ENCODE measurements at places on chromosomes 13 and 19.

- DNase-seq: no peak
Observed at GRCh38 chr13:41622432-41623429, 165.4 kb downstream of the RGCC start.

DNA sequence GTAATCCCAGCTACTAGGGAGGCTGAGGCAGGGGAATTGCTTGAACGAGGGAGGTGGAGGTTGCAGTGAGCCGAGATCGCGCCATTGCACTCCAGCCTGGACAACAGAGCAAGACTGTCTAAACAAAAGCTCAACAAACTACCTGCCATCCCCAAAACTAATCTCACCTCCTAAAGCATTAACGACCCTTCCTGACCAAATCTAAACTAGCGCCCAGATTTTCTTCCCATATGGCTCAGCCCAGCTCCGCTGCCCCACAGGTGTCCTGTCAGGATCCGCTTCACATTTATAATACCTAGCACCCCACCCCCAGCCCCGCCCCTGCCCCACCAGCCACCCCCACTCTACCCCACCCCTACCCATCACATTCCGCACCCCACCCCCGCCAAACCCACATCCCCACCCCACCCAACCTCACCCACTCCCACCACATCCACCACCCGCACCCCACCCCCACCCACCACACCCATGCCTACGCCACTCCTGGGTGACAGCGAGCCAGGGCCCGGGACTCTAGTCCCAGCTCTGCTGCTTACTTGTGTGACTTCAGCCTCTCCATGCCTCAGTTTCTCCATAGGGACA is 599 bp downstream of the C19orf12 start:
- no peak for DNase-seq

DNA sequence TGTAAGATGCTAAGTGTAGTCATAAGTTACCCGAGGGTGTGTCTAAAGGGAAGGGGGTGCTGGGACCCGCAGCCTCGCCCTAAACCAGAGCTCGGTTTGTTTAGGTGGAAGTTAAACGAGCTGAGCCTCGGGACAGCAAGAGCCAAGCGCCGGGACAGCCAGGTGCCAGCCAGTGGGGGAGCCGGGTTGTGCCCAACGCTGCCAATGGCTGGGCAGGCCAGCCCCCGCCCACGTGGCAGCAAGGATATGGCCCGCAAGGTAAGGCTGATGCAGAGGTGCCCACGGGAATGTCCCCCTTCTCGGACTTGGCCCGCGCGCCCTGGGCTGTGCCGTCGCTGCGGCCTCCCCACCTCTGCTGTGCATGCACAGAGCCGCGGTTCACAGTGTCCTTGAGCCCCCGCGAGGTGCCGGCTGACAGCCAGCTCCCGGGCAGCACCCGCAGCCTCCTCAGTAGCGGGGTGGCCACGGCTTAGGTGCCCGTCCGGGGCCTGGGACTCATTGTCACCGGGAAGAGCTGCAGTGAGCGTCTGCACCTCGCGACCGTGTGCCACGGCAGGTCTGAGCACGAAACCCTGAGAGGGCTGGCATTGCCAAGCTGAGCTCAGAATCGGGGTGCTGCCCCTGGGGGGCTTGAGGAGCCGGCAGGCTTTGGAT is 9.3 kb upstream of the RPS15 start:
- no peak for DNase-seq

DNA sequence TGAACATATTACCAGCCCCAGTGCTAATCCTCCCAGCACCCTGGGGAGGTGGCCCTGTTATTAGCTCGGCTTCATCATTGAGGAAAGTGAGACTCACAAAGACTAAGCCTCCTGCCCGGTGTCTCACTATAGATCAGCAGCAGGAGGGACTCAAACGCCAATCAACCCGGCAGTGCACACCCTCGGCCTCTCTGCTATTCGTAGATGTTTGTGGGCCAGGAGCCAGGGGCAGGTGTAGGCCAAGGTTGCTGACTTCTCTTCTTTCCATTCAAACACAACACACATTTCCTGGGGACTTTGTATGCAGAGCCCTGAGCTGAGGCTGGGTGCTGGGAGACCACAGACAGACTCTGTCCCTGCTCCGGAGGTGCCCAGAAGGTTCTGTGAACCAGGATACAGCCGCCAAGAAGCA is 9.4 kb upstream of the SBK3 start:
- no peak for DNase-seq

DNA sequence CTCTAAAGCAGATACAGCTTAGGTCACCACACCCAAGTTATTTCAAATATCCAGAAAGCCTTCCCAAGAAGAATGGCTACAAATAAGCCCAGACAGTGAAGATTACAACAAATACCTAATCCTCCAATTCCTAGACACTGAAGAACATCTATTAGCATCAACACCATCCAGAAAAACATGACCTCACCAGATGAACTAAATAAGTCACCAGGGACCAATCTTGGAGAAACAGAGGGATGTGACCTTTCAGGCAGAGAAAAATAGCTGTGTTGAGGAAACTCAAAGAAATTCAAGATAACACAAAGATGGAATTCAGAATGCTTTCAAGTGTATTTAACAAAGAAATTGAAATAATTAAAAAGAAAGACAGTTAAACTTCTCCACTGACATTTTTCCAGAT is 15.0 kb upstream of the CLC start:
- DNase-seq: no peak
